ENCODE measurements at places on chromosomes 3 and 15.

DNA sequence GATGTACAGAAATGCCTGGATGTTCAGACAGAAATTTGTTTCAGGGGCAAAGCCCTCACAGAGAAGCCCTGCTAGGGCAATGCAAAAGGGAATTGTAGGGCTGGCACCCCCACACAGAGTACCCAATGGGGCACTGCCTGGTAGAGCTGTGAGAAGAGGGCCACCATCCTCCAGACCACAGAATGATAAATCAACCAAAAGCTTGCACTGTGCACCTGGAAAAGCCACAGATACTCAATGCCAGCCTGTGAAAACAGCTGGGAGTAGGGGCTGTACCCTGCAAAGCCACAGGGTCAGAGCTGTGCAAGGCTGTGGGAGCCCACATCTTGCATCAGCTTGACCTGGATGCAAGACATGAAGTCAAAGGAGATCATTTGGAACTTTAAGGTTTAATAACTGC is 477.9 kb upstream of the NECTIN3 start:
- DNase-seq: no peak

- no peak for DNase-seq
Observed at GRCh38 chr3:17301271-17301670, 416.5 kb downstream of the PLCL2 start.

DNA sequence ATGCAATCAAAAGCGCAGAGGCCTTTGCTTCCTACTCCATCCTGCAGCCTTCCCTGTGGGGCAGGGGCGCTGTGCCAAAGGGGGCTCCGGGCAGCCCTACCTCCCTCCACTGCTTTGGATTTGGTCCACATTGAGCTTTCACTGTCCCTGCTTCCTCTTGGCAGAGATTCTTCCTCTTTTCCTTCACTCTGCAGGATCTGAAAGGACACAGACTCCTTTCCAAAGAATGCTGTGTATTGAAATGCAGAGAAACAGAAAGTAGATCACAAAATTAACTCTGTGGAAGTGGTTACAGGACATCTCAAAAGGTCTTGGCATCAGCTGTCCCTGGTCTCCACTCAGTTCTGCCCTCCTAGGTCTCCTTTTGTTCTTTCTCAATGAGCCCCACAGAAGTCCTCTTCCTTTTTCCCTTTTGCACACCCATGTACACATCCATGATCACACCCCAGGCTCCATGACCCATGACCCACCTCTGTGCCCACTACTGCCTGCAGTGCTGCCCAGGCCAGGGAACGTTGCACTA is 64.1 kb downstream of the CCR1 start:
- DNase-seq: no peak

DNA sequence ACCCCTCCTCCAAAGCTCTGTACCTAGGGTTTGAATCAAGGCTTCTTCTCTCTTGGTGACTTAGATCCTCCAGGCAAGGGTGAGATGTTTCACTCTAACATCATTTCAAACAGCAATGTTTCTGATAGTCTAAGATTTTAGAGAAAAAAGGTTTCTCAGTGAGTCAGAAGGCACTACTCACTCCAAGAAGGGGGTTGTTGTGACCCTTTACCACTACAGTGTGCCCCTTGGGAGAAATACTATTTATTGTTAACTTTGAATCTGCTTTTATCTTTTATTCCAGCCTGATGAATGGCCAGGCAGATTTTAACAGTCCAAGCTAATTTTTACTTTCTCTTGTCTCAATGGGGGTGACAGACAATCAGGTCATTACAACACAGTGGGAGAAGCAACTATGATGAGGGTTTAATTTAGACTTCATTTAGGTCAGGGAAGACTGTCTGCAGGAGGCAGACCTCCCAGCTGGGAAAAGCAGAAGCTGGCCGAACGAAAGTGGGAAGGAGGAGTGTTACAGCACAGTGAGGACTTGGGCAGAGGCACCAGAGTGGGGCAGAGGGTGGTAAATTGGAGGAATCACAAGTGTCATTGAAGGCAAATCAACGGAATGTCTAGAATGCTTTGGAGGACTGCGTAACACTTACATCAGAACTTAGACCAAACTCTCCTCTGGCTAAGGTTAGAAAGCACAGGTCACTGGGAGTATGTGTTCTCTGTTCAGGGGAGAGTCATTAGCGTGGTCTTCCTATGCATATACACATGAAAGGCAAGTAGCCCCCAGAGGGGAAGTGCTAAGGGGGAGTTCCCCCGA is 21.2 kb downstream of the ZNF860 start:
- DNase-seq: no peak

GRCh38 chr3:155747286-155747945 is 2.5 kb upstream of the PLCH1 start:
- DNase-seq: no peak

- no peak for DNase-seq
Observed at GRCh38 chr3:100107221-100107814, 7.0 kb downstream of the FILIP1L start.

DNA sequence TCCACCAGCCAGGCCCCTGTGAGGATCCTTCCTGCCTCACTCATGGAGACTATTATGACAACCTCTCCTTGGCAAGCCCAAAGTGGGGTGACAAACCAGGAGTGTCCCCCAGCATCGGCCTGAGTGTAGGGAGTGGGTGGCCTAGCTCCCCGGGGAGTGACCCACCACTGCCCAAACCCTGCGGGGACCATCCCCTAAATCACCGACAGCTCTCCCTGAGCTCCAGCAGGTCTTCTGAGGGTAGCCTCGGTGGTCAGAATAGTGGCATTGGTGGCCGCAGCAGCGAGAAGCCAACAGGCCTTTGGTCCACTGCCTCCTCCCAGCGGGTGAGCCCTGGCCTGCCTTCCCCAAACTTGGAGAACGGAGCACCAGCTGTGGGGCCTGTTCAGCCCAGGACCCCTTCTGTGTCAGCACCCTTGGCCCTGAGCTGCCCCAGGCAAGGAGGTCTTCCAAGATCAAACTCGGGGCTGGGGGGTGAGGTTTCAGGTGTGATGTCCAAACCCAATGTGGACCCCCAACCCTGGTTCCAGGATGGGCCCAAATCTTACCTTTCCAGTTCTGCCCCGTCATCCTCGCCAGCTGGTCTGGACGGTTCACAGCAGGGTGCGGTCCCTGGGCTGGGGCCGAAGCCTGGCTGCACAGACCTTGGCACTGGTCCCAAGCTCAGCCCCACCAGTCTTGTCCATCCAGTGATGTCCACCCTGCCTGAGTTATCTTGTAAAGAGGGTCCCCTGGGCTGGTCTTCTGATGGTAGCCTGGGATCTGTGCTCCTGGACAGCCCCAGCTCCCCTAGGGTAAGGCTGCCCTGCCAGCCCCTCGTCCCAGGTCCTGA is 1.0 kb downstream of the LIMD1 start:
- no peak for DNase-seq

GRCh38 chr15:83323296-83323711 is 38.8 kb upstream of the BNC1 start:
- no peak for DNase-seq

All from H9 (cell line).